ENCODE measurements at places on chromosomes 3 and 15.

GRCh38 chr3:117126946-117127546 lies 417.5 kb downstream of the TUSC7 start:
- no peak for DNase-seq

- no peak for DNase-seq
Measured at GRCh38 chr3:35385271-35385670, 254.1 kb upstream of the ARPP21 start.

DNA sequence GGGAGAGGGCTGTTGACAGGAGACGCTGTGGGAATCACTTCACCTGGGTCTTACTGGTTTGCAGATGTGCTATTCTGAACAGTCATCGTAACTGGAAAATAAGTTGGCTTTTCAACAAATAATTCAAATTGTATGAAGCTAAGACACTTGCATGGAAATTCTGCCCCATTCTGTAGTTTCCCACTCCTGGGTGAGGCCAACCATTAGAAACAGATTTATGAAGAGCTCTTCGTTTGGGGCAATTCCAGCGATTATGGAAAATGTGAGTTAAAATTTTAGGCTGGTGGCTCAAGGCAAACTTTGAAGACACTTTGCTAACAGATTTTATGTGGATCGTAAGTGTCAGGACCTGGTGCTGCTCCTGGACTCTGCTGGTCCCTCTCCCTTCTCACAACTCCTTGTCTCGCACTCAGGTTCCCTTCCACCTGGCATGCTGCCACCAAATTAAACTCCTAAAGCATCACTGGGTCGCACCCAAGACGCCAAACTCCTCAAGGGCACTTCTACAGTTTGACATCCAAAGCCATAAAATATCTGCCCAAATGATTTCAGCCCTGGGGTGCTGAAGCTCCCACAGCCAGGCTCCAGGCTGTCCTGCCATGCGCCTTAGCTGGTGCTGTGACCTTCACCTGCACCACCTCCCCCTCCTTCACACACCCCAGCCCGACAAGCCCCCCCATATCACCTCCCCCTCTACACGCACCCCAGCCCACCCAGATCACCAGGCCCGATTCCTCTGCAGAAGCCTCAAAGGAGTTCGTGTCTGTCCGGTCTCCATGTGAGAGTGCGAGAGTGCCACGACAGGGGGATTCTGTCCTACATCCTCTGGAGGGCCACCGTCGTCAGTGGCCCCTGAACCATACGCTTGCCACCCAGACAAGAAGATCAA lies 138.4 kb downstream of the NSMCE3 start:
- DNase-seq: no peak

GRCh38 chr3:58464866-58465265 lies 27.0 kb upstream of the KCTD6 start:
- DNase-seq: no peak

GRCh38 chr3:16897254-16897926 lies 12.6 kb downstream of the PLCL2 start:
- no peak for DNase-seq

GRCh38 chr15:34336231-34336990 lies 1.2 kb downstream of the SLC12A6 start:
- no peak for DNase-seq

DNA sequence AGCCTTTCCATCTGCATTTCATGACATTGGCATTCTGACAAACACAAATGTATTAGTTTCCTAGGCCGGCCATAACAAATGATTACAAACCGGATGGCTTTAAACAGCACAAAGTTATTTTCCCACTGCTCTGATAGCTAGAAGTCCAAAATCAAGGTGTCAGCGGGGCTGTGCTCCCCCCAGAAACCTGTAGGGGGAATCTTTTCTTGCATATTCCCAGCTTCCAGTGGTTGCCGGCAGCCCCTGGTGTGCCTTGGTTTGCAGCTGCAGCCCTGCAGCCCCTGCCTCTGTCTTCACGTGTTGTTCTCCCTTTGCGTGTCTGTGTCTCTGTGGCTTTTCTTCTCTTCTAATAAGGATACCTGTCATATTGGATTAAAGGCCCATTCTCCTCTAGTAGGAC lies 79.0 kb upstream of the CDV3 start:
- DNase-seq: no peak

DNA sequence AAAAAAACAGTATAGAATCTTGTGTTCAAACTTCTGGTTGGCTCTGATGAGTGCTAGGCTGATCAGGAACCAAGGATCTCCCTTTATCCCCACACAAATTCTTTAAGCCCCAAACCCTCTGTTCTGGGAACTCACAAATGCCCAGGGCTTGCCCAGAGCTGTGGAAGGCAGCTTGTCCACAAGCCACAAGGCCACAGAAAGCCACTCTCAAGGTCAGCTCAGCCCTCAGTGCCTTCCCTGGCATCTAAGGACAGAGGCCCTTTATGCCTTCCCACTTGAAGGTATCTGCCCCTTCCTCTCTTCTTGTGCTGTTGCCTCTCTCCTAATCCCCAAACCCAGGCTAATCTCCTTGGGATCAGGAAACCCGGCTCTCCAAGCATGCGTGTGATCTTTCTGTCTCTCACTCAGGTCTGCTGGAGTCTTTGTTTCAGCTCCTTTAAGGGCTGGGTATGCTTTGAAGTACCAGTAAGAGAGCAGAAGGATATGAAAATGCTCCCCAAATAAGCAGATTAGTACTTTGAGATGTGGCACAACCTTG lies 145.0 kb upstream of the TRIM42 start:
- DNase-seq: no peak

- DNase-seq: no peak
Measured at GRCh38 chr3:119245778-119246177, 5.1 kb upstream of the B4GALT4 start.

DNA sequence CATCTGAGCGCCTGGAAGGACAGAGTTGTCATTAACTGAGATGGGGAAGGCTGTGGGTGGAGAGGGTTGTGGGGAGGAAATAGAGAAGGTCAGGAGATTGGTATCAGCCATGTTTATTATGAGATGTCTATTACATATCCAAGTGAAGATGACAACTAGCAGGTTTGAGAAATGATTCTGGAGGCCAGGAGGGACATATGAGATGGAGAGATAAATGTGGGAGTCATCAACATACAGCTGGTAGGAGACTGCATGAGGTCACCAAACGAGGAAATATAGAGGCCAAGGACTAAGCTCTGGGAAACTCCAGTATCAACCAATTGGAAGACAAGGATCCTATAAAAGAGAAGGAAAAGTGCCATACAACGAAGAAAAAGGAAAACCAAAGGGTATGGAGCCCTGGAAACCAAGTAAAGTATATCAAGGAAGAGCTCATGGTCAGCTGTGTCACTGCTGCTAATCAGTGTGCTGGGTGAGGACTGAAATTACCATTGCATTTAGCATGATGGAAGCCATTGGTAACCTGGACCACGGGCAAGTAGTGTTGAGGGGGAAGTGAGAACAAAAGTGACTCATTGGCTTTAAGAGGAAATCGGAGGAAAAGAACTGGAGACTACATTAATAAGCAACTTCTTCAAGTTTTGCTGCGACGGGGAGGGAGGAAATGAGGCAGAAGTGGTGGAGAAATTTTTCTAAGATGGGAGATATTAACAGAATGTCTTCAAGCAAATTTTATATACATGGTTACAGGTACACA lies 14.0 kb upstream of the UACA start:
- DNase-seq: no peak

DNA sequence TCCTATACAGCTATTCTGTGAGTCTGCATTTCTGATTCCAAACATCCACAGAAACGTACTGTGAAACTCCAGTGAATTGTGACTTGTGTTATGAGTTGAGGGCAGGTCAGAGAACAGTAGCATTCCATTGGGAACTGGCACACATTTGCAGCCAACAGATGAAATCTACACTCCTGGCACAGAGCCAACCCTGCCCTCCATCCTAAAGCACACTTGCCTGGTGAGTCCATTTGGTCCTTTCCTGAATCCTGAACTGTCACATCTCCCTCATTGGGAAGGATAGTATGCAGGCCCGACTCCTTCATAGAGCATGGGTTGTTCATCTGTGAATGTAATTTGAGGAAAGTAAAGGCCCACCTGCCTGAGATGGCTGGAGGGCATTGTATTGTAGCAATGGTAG lies 314.3 kb upstream of the RASGRP1 start:
- DNase-seq: no peak

- DNase-seq: no peak
Measured at GRCh38 chr3:52493232-52494017, 1.7 kb upstream of the STAB1 start.

DNA sequence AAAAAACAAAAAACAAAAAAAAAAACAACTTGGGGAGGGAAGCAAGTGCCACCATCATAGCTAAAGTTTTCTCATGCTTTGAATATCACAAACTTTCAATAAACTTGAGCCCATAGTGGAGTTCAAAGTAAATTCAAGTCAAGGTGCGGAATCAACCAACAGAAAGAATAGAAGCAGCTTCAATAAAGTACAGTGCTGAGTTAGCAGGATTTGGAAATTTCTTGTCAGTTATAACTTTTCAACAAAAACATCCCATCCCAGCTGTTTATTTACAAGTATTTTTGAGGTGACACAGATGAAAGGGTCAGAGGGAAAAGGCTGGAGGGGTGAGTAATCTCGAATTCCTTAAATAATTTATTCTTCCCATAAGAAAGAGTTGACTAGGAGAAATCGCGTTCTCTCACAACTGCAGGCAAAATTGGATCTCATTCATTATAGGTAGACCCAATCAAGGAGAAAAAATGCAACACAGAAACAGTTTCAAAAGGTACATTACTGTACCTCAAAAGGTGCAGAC lies 477.4 kb upstream of the RASGRP1 start:
- DNase-seq: no peak

DNA sequence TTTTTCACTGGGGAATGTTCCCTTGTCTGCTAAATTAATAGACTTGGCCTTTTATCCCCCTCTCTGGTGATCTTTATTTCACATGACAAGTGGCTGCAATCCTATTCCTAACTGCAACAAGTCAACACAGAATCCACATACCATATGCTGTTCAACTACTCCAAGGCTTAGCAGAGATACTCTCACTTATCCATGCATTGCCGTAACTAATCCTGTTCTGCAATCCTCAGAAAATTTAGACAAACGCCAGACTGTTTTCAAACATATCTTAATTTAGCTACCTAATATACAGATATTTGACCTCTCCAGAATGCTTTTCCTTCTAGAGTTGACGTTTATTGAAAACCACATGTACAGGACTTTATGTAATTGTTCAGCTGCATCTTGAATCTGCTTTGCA lies 37.9 kb downstream of the EID1 start:
- DNase-seq: no peak

- DNase-seq: no peak
Measured at GRCh38 chr15:68697711-68698690, 119.2 kb downstream of the CORO2B start.

- DNase-seq: no peak
Measured at GRCh38 chr15:27463525-27464088, 492.6 kb downstream of the GABRG3 start.

DNA sequence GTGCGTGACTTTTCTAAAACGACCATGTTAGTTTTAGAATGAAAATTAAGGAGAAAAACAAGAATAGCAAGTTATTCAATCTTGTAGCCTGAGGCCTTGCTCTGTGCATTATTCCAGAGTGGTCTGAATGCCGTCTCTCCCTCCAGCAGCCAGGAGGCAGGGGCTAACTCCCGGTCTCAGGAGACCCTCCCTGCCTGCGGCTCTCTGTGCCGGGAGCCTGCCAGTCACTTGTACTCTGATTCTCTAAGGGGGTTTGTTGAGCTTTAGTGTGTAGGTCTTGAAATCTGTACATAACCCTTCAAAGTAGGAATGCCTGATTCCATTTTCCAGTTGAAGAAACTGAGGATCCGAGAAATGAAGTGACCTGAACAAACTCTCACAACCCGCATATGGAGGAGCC lies 97.3 kb downstream of the ARNT2 start:
- DNase-seq: no peak

Data from HS-5 (cell line).